ENCODE measurements at places on chromosomes 16 and 17.

- no peaks in the 10 kb centered on the region for H3K36me3 ChIP-seq
- no peak overlapping the region for H3K4me3 ChIP-seq
- H3K27me3 ChIP-seq = no peaks in the 10 kb centered on the region
- H3K27ac ChIP-seq = no peak overlapping the region
- H3K4me1 ChIP-seq = no peaks in the 10 kb centered on the region
Observed at GRCh38 chr16:78789561-78789960, 690.1 kb downstream of the WWOX start.

DNA sequence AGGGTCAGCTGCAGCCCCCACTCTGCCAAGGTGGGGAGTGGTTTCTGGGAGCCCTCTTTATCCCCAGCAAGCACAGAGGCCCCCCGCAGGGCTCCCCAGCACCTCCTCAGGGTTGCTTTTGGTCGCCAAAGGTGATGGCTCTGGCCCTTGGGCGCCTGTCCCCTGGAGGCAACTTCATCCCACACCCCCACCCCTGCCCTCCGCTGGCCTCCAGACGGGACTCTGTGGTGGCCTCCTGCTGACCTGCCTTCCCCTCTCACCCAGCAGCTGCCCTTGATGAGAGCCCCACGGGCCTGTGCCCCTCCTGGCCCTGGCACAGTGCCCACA, 7.8 kb upstream of the RHOT2 start:
- peak overlapping the region; percentile 21 for H3K4me3 ChIP-seq
- DNase-seq = no peak
- H3K27ac ChIP-seq = no peak overlapping the region
- no peaks in the 10 kb centered on the region for H3K27me3 ChIP-seq
- H3K36me3 ChIP-seq = peaks cover 41% of the 10 kb centered on the region
- peaks cover 8% of the 10 kb centered on the region for H3K4me1 ChIP-seq

DNA sequence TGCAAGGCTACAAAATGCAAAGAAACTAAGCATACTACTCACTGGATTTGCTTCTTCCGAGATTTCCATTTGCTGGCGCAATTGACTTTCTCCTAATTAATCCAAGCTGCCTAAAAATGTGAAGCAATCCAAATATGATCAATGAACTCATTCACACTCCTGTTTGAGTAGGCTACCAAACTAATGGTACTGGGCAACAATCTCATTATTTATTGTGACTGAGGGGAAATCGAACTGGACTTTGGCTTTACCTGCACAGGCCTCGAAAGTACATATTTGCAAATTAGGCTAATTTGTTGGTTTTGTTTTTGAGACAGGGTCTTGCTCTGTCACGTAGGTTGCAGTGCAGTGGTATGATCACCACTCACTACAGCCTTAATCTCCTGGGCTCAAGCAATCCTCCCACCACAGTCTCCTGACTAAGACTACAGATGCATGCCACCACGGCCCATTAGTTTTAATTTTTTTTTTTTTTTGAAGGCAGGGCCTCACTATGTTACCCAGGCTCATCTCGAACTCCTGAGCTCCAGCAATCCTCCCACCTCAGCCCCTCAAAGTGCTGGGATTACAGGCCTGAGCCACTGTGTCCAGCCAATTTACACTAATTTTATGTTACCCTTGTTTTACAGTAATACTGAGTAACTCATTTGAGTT, 2.6 kb downstream of the ERI2 start:
- peaks cover 11% of the 10 kb centered on the region for H3K36me3 ChIP-seq
- no peak overlapping the region for H3K4me3 ChIP-seq
- H3K27me3 ChIP-seq = no peaks in the 10 kb centered on the region
- H3K4me1 ChIP-seq = peaks cover 16% of the 10 kb centered on the region
- no peak for DNase-seq
- H3K27ac ChIP-seq = no peak overlapping the region

GRCh38 chr16:58843675-58844074, 109.6 kb upstream of the GOT2 start:
- no peak for DNase-seq
- H3K4me3 ChIP-seq = no peak overlapping the region
- no peaks in the 10 kb centered on the region for H3K4me1 ChIP-seq
- no peak overlapping the region for H3K27ac ChIP-seq
- no peaks in the 10 kb centered on the region for H3K36me3 ChIP-seq

DNA sequence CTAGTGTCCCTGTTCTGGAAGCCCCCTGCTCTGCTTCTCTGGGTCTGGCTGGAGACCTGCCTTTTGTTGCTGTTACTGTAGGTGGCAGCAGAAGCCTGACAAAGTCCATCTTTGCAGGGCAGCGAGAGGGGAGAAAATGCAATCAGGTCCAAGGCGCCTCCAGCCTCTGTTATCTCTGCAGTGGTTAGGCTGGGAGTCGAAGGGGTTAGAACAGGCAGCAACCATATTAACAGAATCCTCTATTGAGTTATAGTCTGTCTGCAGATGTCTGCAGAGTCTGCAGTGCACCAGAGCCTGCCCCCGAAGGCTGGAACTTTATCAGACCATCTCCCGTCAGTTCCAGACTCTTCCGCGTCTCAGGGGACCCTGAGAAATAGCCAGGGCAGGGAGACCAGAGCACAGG, 404.9 kb upstream of the EEF2KMT start:
- H3K4me1 ChIP-seq = no peaks in the 10 kb centered on the region
- DNase-seq = no peak
- H3K27me3 ChIP-seq = no peaks in the 10 kb centered on the region
- no peak overlapping the region for H3K4me3 ChIP-seq
- H3K27ac ChIP-seq = no peak overlapping the region
- H3K36me3 ChIP-seq = no peaks in the 10 kb centered on the region

DNA sequence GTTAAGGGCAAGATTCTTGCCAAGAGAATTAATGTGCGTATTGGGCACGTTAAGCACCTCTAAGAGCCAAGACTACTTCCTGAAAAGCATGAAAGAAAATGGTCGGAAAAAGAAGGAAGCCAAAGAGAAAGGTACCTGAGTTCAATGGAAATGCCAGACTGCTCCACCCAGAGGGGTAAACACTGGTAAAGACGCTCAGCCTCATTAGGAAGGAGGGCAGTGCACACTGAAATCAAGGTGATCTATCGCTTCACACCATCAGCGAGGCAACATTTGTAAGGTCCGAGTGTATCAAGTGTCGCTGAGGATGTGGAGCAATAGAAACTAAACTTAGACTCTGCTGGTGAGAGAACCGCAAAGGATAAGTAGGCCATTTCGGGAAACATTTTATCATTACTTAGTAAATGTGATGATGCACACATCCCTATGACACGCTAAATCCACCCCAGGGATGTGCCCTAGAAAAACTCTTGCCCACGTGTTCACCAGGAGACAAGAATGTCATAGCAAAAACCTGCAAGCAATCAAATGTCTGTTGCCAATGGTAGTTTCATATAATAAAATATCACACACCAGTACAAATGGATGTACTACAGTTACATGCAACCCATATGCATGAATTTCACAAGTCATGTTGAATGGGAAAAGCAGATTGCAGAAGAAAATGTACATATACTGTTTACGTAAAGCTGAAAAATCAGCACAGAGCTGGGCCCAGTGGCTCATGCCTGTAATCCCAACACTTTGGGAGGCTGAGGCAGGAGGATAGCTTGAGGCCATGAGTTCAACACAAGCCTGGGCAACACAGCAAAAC, 23.6 kb downstream of the CNTROB start:
- no peak overlapping the region for H3K4me3 ChIP-seq
- peaks cover 2% of the 10 kb centered on the region for H3K36me3 ChIP-seq
- H3K27me3 ChIP-seq = peaks cover 3% of the 10 kb centered on the region

DNA sequence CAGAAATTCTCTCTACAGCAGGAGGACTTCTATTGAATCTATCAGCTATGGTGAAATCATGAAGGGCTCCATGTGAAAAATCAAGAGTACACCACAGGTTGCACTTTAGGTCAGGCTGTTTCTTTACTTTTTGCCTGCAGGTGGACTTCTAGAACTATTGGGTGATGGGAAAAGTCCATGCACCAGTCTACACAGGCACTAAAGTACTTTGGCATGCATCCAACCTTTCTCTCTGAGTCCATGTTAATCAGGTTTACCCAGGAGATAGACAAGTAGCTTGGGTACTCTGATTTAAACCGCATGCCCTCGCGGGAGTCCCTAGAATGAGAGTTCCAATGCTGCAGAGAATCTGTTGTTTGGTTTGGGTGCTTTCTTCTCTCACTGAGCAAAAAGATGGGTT, 9.1 kb upstream of the ANKFN1 start:
- no peak overlapping the region for H3K27ac ChIP-seq
- H3K4me1 ChIP-seq = no peaks in the 10 kb centered on the region
- H3K4me3 ChIP-seq = no peak overlapping the region
- H3K36me3 ChIP-seq = no peaks in the 10 kb centered on the region

GRCh38 chr17:62643496-62643895, 16.0 kb downstream of the MRC2 start:
- peaks cover 5% of the 10 kb centered on the region for H3K4me1 ChIP-seq
- H3K27me3 ChIP-seq = no peaks in the 10 kb centered on the region
- no peak overlapping the region for H3K27ac ChIP-seq
- H3K4me3 ChIP-seq = no peak overlapping the region
- no peaks in the 10 kb centered on the region for H3K36me3 ChIP-seq
- DNase-seq = no peak

DNA sequence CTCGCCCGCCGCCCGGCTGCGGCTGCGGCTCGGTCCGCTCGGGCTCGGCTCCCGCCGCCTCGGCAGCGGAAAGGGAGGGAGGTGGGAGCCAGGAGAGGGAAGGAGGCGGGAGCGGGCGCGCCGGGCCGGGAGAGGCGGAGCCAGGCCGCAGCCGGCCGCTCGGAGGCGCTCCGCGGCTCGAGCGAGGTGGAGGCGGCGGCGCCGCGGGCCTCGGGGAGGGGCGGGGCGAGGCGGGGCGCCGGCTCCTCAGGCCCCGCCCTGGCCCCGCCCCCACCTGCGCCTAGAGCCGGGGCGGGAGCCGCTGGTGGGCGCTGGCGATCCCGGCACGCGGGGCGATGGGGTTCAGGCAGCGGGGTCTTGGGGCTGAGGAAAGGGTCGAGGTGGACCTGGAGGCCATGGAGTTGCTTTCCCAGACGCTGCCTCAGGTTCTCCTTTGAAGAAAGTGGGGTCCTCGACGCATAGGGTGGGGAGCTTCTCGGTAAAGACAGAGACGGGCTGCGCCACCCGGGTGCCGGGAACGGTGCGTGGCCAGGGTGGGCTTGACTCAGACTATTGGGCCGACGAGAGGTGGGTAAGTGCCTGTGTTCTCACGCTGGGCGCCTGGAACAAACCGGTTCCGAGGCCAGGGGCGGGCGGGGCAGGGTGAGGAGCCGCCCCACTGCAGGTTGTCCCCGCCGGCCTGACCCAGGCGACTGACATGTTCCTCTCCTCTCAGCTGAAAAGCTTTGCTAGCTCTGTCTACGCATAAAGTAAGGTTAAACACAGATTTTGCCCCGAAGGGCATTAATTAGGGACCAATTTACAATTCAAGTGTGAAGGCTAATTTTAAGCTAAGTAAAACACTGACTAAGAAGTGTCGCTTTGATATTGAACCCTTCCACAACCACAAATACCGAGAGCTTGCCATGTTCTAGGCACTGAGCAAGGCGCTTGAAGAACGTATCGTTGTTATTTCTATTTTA, at the start of gene CMTM4:
TSS of gene CMTM4 (minus strand) at position 75 of the 962 bp plus-strand sequence. CDS start 218 bp downstream, outside the sequence.
- no peaks in the 10 kb centered on the region for H3K27me3 ChIP-seq
- peak within 1 kb of the TSS; percentile 92 for H3K27ac ChIP-seq
- H3K36me3 ChIP-seq = no peaks in the 10 kb centered on the region
- peak within 1 kb of the TSS; percentile 79 for H3K4me3 ChIP-seq

DNA sequence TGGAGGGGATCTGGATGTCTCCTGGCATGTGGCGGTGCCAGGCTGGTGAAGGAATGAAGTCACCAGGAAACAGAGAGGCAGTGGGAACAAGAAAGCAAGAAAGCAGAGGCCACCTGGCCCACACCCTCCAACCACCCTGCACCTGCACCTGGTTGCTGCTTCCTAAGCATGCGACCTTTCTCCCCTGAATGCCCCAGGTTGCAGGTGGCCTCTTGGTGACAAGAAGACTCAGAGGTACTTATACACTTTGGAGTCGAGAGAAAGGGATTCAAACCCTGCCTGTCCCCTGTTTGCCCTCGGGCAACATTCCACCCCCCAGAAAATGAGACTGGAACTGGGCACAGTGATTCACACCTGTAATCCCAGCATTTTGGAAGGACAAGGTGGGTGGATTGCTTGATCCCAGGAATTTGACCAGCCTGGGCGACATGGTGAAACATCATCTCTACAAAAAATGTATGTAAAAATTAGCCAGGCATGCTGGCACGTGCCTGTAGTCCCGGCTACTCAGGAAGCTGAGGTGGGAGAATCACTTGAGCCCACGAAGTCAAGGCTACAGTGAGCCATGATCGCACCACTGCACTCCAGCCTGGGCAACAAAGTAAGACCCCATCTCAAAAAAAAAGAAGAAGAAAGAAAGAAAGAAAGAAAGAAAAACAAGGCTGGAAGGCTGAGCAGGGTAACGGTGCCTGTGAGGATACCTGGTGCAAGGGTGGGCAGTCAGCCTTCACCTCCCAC, 34.6 kb upstream of the TNRC6C start:
- no peak overlapping the region for H3K27ac ChIP-seq
- no peak for DNase-seq
- H3K4me1 ChIP-seq = peaks cover 4% of the 10 kb centered on the region
- peaks cover 23% of the 10 kb centered on the region for H3K27me3 ChIP-seq

GRCh38 chr16:76583945-76584344, 306.7 kb downstream of the CNTNAP4 start:
- no peak overlapping the region for H3K4me3 ChIP-seq
- no peaks in the 10 kb centered on the region for H3K27me3 ChIP-seq
- DNase-seq = no peak
- H3K36me3 ChIP-seq = no peaks in the 10 kb centered on the region
- no peak overlapping the region for H3K27ac ChIP-seq

DNA sequence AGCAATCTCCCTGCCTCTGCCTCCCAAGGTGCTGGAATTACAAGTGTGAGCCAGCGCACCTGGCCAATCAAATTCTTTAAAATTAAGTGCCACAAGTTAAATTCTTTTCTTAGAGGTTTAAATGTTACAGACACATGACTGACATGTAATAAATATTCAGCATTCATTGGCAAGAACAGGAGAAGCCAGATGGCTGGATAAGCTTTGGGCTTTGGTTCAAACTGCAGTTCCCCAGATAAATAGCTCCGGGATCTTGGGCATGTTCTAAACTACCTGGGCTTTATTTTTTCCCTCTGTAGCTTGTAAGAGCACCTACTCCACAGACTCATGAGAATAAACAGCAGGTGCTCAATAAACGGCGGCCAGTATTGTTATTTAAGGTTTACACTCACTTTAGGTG, 34.1 kb downstream of the ABAT start:
- H3K27ac ChIP-seq = no peak overlapping the region
- no peaks in the 10 kb centered on the region for H3K36me3 ChIP-seq
- no peak overlapping the region for H3K4me3 ChIP-seq
- no peaks in the 10 kb centered on the region for H3K27me3 ChIP-seq

DNA sequence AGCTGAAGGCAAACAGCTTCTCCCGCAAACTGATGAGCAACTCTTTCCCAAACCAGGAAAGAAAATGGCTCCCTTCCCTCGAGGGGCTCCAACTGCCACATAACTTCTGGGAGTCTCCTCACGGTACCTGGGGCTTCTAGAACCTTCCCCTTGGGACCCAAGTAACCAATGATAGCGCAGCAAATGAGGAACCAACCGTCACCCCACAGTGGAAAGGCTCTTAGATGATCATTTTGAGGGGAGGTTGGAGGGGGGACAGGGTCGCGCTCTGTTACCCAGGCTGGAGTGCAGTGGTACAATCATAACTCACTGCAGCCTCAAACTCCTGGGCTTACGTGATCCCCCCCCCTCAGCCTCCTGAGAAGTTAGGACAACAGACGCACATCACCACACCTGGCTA, at the start of gene DNAH17:
TSS of gene DNAH17 (minus strand) at position 101 of the 400 bp plus-strand sequence. CDS start 2,339 bp downstream, outside the sequence.
- H3K4me1 ChIP-seq = peaks cover 2% of the 10 kb centered on the region
- H3K27ac ChIP-seq = no peak within 1 kb of the TSS
- no peaks in the 10 kb centered on the region for H3K36me3 ChIP-seq
- H3K4me3 ChIP-seq = no peak within 1 kb of the TSS
- DNase-seq = no peak
- H3K27me3 ChIP-seq = peaks cover 7% of the 10 kb centered on the region

- peaks cover 8% of the 10 kb centered on the region for H3K27me3 ChIP-seq
- H3K36me3 ChIP-seq = no peaks in the 10 kb centered on the region
- H3K4me1 ChIP-seq = no peaks in the 10 kb centered on the region
- no peak for DNase-seq
- H3K27ac ChIP-seq = no peak overlapping the region
Observed at GRCh38 chr16:24488045-24488444, 51.3 kb upstream of the RBBP6 start.

Data from suprapubic skin (tissue), 4 donors.